Thymus (tissue), 14 donors: ENCODE measurements at places on chromosomes 4 and X. TPM values are rescaled to one million over a fixed set of nuclear protein-coding genes. Genes with fewer than 3 reads are reported as not detected.

Gene LPAR4
- 1.6 TPM for total RNA-seq

Gene GEMIN8
- total RNA-seq: 12.8 TPM

Gene TMSB15B
- total RNA-seq: 9.1 TPM

Gene BEND2
- total RNA-seq: not detected

Gene CT45A10
- not detected for total RNA-seq

Gene GYPA
- total RNA-seq: 8.2 TPM

Gene RHOXF2
- not detected for total RNA-seq

Gene PFKFB1
- 0.19 TPM for total RNA-seq

Gene CFAP99
- total RNA-seq: 0.19 TPM

Gene SPATA18
- 1.6 TPM for total RNA-seq

GRCh38 chrX:47936224-47936939 is 67.4 kb downstream of the ZNF182 start:
- peak; percentile 8 for DNase-seq

DNA sequence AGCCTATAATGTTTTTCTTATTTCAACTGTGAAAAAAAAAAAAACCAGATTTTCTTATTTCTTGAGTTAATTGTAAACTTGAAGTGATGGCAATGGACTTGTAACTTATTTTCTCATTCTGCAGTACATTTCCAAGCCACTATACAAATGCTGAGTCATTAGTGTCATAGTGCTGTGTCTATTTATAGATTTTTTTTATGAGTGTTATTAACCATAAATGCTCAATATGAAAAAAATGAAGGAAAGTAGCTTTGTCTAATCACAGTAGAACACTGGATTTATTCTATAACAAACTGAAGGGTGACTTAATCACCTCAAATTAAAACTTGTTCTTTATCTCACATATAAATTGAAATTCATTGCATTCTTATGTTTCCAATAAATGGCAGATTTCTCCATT is 718.6 kb downstream of the CCSER1 start:
- DNase-seq: no peak

GRCh38 chrX:78748846-78749245 is 1.3 kb downstream of the LPAR4 start:
- DNase-seq: no peak

- DNase-seq: no peak
Measured at GRCh38 chr4:5527211-5527610, 181.1 kb downstream of the EVC2 start.

DNA sequence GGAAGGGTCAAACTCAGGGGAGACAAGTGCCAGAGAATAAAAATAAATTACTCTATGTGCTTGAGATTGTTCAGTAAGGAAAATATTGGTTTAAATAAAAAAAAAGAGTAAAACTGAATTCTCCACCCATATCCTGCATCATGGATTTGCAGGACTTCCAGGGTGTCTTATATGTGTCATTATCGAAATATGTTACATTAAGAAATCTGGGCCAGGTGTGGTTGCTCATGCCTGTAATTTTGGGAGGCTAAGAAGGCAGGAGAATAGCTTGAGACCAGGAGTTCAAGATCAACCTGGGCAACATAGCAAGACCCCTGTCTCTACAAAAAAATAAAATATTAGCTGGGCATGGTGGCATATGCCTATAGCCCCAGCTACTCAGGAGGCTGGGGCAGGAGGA is 104.9 kb downstream of the PPP3CA start:
- no peak for DNase-seq

DNA sequence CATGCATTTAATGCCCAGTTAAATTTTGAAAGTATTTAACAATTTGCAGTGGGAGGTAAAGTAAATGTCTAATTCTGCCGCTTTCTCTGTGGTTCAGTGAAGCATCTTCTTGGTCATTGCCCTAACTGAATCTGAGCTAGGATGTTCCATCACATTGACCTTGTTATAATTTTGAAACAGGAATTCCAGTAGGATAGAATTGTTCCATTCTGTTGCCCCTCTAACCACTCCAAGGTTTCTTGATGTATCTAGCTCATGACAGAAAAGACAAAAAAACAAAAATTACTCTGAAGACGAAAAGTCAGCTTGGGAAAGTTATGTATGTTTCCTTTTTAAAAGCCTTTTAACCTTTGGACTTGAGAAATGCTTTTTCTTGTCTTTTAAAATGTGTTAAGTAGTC is 297.0 kb upstream of the FAT1 start:
- no peak for DNase-seq

GRCh38 chrX:110442635-110443034 is 84.0 kb downstream of the RTL9 start:
- DNase-seq: no peak

- no peak for DNase-seq
Measured at GRCh38 chr4:102469806-102470205, 31.4 kb upstream of the NFKB1 start.

- no peak for DNase-seq
Measured at GRCh38 chr4:7970361-7970946, 30.8 kb upstream of the AFAP1 start.

DNA sequence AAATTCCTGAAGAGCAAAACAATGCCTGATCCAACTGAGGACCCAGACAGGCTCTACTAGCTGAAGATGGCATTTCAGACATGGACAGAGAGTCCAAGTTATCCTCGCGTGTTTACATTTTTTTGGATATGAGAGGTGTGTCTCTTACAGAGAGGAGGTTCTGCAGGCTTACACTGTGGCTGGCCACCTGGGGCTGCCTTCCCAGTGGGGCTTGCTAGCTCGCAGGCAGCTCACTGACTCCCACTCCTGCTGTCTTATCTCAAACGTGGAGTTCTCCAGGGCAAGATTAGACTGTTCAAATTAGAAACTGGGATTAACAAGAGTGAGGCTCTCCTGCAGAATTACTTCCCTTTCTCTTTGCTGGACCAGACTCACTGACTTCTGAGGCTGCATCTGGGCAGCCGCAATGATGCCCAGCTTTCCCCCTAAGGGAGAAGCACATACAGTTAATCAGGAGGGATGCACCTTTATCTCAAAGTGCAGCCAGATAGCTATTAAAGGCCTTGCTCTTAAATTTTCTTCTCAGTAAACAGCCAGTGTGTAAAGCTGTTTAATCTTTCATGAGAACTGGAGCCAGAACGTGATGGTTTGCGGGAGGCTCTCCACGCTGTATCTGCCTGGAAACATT is 123.0 kb downstream of the ENPP6 start:
- no peak for DNase-seq

DNA sequence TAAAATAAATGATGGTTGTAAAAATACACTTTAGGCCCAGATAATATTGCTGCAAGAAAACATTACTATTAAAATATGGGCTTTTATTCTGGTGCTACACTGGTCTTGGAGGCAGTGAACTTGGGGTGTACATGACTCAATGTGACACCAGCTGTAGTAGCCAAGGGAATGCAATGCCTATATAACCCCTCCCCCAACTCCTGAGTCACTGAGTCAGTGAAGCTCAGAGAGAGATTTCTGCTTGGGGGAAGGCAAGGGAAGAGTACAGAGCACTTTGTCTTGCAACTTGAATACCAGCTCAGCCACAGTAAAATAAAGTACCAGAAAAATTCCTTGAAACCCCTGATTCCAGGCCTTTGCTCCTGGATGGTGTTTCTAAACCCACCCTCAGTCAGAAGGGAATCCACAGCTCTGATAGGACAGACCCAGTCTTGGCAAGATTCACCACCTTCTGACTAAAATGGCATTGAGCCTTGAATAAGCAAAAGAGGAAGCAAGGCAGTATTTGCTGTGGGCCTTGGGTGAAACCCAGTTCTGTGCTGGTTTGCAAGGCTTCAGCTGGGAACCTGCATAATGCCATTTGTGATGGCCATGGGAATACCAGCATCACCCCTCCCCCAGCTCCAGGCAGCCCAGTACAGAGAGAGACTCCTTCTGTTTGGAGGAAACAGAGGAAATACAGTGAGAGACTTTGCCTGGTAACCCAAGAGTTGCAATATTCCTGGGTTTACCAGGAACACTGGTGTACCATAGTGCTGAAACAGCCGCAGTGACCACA is 209.9 kb downstream of the IQCM start:
- no peak for DNase-seq

- DNase-seq: no peak
Measured at GRCh38 chr4:123186731-123187130, 209.9 kb upstream of the SPRY1 start.

DNA sequence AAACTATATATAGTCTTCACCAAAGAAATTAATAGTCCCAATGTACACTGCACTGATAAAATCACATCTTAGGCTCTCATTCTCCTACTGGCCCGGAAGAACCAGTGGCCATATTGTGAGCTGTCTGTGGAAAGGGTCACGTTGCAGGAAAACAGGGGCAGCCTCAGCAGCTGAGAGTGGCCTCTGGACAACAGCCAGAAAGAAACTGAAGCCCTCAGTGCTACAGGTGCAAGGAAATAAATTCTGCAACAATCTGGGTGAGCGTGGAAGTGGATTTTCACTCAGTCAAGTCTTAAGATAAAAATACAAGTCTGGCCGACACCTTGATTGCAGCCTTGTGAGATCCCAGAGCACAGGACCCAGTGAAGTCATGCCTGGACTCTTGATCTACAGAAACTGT is 3.2 kb upstream of the SLC25A14 start:
- DNase-seq: no peak

- no peak for DNase-seq
Measured at GRCh38 chr4:101792056-101792590, 1.6 kb downstream of the BANK1 start.

DNA sequence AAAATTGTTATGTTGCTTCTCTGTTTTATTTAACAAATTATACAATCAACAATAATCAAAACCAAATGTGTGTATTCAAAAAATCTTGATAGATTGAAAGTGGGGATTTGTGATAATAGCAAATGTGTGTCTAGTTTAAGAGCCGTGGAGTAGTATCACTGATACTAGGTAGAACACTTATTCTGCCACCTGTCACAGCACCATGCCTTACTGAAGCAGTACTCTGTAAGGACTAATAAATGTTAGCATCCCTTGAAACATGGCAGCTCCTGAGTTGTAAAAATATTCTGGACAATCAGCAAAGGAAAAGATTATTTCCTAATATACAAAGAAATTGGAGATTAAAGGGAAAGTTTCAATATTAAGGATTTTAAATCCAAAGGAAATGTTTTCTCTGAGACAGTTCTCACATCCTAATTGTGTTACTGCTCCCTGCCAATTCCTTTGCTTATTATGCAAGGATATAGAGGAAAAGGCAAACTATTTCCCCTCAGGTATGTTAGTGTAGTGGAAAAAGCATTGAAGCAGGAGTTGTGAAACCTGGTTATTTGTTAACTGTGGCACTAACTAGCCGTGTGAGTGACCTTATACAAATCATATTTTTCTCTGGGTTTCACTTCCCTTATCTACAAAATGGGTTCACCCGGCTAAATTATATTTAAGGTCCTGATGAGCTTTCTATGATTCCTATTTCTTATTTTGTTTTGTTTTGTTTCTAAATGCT is 303.1 kb downstream of the ARHGAP24 start:
- no peak for DNase-seq

DNA sequence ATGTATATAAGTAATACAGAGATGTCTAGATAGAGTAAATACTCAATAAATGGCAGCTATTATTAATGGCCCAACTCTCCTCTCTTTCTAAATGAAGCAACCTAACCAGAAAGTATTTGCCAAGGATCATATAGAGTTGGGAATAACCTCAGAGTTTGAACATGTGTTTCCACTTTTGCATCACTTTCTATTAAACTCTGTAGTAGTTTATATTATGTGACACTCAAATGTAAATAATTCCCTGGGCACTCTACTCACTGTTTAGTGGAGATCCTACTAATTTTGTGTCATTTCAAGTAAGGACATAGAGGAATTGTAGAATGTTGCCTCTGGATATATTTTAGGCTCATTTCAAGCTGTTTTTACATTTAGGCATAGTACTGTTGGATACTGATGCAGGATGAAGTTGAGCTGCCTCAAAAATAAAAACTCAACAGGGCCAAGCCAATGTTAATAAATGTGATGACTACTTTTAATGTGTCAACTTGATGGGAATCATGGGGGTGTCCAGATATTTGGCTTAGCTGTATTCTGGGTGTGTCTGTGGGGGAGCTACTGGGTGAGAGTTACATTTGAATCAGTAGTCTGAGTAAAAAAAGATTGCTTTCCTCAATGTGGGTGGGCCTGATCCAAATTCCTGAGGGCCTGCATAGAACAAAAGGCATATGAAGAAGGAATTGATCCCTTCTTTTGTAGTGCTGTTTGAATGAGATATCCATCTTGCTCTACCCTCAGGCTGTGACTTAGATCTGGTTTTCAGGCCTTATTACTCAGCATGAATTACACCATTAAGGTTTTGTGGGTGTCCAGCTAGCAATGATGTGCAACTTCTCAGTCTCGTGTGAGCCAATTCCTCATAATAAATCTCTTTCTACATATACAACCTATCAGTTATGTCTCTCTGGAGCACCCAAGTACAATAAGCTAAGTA is 1368.2 kb downstream of the STIM2 start:
- no peak for DNase-seq

DNA sequence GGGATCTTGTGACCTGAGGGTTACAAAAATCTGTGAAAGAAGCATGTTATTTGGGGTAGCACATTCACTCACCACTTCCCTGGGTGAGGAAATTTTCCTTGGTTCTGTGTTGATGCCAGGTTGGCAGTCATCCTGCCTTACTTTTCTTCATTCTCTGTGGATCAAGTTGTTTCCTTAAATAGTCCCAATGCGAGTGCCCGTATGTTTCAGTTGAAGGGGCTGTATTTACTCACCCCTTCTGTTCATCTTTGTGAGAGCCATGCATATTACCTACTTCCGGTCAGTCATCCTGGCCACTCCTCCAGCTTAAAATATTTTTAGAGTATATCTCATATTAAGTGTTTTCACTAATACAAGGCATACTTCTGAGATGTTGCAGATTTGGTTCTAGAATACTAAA is 2.6 kb upstream of the UGT2B7 start:
- DNase-seq: no peak

- DNase-seq: no peak
Measured at GRCh38 chr4:11566444-11567022, 137.8 kb upstream of the HS3ST1 start.

- DNase-seq: no peak
Measured at GRCh38 chrX:14864631-14865030, 8.2 kb downstream of the FANCB start.

GRCh38 chrX:133495464-133496391 is 80.4 kb upstream of the GPC4 start:
- DNase-seq: no peak

DNA sequence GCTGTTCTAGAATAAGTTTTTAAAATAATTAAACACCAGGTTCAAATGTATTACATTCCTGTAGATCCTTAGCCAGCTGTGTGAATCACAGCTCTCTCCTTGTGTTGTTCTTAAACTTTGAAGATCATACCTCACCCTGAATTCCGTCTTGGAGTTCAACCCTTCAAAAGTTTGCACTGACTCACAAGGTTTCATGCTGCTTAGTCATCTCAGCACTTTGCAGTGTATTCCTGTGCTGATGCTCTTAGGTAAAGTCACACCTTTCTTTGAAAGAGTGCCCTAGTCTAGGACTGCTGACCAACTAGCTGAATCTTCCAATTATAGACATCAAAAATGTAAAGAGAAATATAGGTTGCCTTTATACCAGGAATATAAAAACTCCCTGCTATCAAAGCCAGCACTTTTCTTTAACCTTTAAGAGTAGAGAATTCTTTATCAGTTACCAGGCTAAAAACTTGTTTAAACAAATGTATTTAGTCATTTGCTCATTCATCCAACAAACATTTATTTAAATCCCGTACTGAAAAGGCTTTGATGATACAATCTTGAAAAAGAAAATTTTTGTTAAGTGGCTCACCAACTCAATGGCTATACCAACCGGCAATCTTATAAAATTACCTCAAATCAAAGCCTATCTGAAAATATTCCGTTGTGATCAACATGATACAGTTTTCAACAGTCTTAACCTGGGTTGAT is 169.7 kb downstream of the RAP1GDS1 start:
- DNase-seq: no peak

GRCh38 chr4:7693711-7694110 is 245.9 kb downstream of the AFAP1 start:
- DNase-seq: no peak

- no peak for DNase-seq
Measured at GRCh38 chrX:108168961-108169740, 77.6 kb downstream of the ATG4A start.
